ENCODE measurements at places on chromosomes 6 and 20. TPM values are rescaled to one million over a fixed set of nuclear protein-coding genes. Genes with fewer than 3 reads are reported as not detected.

GRCh38 chr20:6993011-6993410, 225.5 kb downstream of the BMP2 start:
- no peak for DNase-seq

DNA sequence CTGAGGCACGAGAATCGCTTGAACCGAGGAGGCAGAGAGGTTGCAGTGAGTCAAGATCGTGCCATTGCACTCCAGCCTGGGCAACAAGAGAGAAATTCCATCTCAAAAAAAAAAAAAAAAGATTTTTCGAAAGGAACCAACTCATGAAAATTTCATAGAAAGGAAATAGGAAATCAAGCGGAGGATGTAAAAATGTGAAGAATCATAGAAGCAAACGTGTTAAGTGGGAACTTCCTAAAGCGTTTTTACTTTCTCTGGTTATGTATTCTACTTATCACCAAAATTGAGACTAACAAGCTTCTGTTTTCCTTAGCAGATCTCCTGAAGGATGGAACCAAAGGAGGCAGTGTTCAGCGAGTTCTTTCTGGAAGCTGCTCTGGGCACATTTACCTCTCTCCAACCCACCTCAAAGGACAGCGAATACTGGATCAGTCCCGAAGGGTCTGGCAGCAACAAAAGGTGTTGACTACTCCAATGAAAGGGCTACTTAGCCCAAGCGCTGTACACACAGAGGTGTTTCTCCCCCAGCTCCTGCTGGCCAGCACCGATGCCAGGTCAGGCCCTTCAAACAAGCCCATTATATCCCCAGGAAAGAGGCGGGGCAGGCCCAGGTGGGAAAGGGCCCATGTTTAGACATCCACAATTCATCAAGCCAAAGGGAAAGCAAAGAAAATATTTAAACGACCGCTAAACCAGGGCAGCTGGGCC, 327.5 kb upstream of the JARID2 start:
- no peak for DNase-seq

Gene NANP
- polyA plus RNA-seq = 6.7 TPM

DNA sequence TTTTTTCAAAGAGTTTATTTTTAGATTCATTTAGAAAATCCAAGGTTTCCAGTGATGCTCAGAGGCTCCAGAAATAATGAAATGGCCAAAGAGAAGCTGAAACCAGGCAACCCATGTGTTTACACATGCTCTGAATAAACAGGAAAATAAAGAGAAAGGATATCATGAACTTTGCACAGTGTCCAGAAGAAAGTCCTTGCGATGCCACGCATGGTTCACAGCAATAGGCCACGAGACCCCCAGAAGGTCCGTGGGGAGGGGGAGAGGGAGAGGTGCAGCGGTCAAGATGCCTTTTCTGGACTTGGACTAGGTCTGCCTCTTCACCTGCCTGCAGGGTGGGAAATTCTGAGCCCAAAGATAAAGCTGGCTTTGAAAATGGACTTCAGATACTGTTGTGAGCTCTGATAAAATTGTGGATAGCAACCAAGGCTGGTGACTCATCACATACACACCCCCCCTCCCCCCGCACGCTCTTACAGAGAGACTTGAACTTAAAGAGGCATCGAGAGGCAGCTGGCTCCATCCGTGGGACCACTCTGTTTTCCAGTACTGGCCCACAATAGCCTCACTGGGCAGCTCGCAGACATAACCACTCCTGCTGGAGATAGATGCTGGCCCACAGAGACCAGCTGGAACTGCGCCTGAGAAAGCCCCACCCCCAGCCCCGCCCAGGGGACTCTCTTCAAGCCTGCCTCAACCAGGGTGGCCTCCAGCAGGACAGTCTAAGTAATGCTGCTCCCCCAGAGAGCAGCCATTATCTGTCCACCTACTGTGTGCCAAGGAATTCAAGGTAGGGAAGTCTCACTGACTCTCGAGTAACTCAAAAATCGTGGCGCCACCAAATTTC, 21.2 kb upstream of the NFATC2 start:
- DNase-seq = peak; percentile 58

DNA sequence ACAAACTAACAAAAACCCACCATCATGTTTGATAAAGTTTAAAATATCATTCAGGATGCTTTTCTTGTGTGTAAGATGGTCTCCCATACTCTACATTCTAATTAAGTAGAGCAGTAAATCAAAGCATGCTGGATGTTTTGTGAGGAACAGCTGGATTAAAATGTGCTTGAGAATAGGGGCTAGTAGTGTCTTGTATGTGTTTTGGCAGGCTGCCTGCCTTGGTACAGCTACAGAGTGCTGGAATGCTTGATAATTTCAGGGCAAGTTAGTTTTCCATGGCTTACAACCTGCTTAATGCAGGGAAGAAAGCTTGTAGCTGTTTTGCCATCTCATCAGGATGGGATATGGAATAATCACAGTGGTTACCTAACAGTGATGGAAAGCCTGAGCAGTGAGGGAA, 636.6 kb upstream of the MMS22L start:
- DNase-seq = no peak

Measured in BJ (cell line).